ENCODE measurements at places on chromosomes 1 and 21.

DNA sequence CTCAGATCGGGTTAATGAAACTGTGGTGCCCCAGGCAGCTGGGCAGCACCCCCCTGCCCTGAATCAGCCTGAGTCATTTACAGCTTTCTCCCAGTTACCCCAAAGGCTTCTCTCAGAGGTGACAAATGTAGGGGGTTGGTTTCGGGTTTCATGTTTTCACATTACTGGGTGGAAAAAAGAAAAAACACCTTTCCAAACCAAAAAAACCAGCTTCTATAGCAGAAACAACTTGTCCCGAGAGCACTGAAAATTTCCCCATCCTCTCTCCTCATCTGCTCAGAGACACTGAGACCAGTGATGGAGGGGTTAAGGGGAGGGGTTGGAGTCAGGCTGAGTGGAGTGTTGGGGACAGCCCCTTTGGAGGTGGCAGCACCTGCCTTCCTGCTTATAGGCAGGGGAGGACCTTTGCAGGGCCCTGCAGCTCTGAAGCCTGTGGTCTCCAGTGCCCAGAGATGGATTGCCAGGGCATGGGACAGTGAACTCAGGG, 15.6 kb downstream of the UTP11 start:
- H3K27me3 ChIP-seq, result no peaks in the 10 kb centered on the region
- no peak for DNase-seq
- H3K4me3 ChIP-seq, result no peak overlapping the region
- peak overlapping the region; percentile 100 for H3K27ac ChIP-seq

DNA sequence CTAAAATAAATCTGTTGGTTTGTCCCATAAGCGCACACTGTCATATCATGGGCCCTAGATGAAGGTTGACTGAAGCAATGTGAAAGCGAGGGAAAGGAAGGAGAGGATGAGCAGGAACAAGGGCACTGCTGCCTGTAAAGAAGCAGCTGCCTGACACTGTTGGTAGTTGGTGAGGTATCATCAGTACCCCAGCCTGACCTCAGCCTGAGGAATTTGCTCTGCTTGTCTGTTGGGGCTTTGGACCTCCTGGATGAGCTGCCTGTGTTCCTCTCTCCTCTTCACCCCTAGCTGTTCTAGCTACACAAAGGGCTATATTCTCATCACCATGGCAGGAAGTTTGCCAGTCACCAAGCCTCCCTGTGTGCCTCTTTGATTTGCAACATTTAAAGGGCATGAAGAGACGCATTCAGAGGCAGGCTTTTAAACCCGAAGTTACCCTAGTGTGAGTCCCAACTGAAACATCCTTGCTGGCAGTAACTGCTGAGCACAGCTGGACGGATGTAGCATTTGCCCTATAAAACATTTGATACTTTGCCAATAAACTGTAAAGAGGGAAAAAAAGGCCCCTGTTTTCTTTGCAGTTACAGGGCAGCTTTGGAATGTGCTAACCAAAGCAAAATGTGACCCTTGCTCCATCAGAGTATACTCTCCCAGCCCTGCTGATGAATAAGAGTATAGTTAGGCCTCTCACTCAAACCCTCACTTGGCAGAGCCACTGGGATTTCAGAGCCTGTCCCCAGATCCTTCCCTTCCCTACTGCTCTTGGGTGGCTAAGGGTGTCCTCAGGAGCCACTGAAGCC, 22.2 kb upstream of the SPATA6 start:
- H3K4me3 ChIP-seq, result no peak overlapping the region
- no peaks in the 10 kb centered on the region for H3K27me3 ChIP-seq
- no peak overlapping the region for H3K27ac ChIP-seq
- no peak for DNase-seq

GRCh38 chr1:110243574-110243973, 33.5 kb downstream of the KCNC4 start:
- no peaks in the 10 kb centered on the region for H3K36me3 ChIP-seq
- peaks cover 4% of the 10 kb centered on the region for H3K4me1 ChIP-seq
- H3K27ac ChIP-seq, result no peak overlapping the region
- no peaks in the 10 kb centered on the region for H3K27me3 ChIP-seq
- no peak for DNase-seq
- no peak overlapping the region for H3K4me3 ChIP-seq

DNA sequence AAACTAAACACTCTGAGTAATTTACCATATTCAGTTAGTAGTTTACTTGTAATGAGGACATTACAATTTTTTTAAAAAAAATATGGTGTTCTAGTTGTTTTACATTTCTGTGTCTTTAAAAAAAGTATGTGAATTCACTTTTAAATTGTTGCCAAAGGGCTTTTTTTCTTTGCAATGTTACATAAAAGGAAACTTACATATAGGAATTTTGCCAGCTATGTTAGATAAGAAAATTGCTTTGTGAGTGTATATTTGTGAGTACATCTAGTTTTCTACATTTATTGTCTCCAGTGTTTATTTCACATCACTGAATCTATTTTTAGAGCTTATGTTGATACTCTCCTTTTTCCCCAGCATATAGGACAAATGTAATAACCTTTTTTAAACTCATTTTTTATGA, 206.8 kb downstream of the GPR52 start:
- H3K4me3 ChIP-seq, result no peak overlapping the region
- DNase-seq, result no peak

DNA sequence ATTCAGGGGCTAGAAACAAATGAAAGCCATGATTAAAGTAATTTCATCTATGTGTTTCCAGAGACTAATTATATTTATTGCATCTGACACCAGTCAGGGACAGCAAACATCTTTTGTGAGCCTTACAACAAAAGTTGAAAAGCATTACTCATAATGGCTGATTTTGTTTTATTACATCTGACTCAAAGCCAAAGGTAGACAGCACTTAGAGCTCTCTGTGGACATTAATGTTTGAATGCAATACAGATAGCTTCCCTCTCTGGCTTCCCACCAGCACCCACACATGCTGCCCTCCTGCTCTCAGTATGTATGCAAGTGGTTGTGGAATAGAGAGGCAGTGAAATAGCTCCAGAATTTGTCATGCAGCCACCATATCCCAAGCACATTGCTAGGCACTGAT, 198.7 kb downstream of the SETD4 start:
- no peak for DNase-seq
- no peaks in the 10 kb centered on the region for H3K4me1 ChIP-seq
- no peak overlapping the region for H3K4me3 ChIP-seq
- no peaks in the 10 kb centered on the region for H3K36me3 ChIP-seq
- no peak overlapping the region for H3K27ac ChIP-seq

GRCh38 chr1:89688607-89689006, 55.7 kb downstream of the LRRC8C start:
- H3K36me3 ChIP-seq, result no peaks in the 10 kb centered on the region
- H3K27me3 ChIP-seq, result no peaks in the 10 kb centered on the region
- H3K4me3 ChIP-seq, result no peak overlapping the region
- no peaks in the 10 kb centered on the region for H3K4me1 ChIP-seq
- no peak overlapping the region for H3K27ac ChIP-seq
- no peak for DNase-seq

DNA sequence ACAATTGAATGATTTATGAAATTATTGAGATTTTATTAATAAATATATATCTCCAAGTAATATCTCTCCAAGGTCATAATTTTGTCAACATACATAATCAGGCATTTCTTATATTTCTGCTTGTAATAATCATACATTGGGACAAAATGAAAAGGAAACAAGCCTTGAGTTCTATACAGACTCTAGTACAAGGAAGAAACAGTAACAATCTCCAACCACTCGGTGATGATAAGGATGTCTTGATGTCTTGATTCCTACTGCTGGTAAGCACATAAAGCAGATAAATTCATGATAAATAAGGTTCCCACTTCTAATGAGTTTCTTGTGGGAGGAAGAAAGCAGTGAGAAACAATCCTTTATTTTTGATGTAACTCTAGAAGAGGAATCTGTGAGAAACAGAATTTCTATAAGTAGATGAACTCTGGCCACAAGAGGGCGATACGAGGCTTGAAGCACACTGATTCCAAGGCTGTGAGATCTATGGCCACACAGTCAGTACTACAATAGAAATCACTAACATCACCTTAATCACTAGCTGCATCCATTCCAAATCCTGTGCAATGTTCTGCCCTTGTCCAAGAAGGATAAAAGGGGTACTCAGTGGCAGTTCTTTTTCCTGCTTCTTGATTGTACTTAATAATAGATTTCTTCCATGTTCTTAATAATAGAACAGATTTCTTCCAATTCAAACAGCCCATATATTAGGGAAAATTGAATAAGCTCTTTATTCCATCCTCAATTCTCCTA, 41.4 kb upstream of the LRRC8B start:
- DNase-seq, result peak; percentile 61
- no peak overlapping the region for H3K27ac ChIP-seq
- no peaks in the 10 kb centered on the region for H3K36me3 ChIP-seq
- H3K4me1 ChIP-seq, result no peaks in the 10 kb centered on the region
- H3K27me3 ChIP-seq, result no peaks in the 10 kb centered on the region

GRCh38 chr1:66876664-66877063, 48.0 kb downstream of the DNAI4 start:
- H3K27me3 ChIP-seq, result no peaks in the 10 kb centered on the region
- H3K27ac ChIP-seq, result no peak overlapping the region
- DNase-seq, result no peak
- no peaks in the 10 kb centered on the region for H3K36me3 ChIP-seq

- no peaks in the 10 kb centered on the region for H3K27me3 ChIP-seq
- H3K36me3 ChIP-seq, result no peaks in the 10 kb centered on the region
- H3K4me1 ChIP-seq, result peaks cover 13% of the 10 kb centered on the region
- no peak overlapping the region for H3K27ac ChIP-seq
- no peak overlapping the region for H3K4me3 ChIP-seq
Measured at GRCh38 chr1:154996966-154997701, 3.7 kb downstream of the LENEP start.

DNA sequence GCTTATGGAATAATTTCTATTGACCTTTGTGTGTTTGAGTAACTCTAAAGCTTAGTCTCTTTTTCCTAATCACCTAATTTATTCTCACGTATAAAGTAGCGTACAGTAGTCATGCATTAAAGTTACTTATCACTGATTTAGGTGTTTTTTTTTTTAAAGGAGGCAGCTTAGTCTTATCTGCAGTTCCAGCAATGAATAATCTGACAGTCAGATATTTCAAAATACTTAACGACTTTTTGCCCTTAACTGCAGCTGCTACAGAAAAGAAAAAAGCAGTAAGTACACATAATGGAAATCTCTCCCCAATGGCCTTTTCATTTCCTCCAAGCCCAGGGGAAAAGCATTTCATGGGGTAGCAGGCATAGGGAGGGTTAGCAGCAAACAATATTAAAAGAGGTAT, 54.6 kb downstream of the SLC35F3 start:
- H3K4me1 ChIP-seq, result no peaks in the 10 kb centered on the region
- no peak for DNase-seq
- H3K27me3 ChIP-seq, result no peaks in the 10 kb centered on the region
- no peak overlapping the region for H3K4me3 ChIP-seq
- no peak overlapping the region for H3K27ac ChIP-seq
- no peaks in the 10 kb centered on the region for H3K36me3 ChIP-seq

GRCh38 chr1:16006552-16007485, 2.8 kb downstream of the SRARP start:
- H3K36me3 ChIP-seq, result no peaks in the 10 kb centered on the region
- DNase-seq, result no peak
- no peaks in the 10 kb centered on the region for H3K27me3 ChIP-seq
- no peak overlapping the region for H3K4me3 ChIP-seq
- H3K4me1 ChIP-seq, result no peaks in the 10 kb centered on the region
- no peak overlapping the region for H3K27ac ChIP-seq

DNA sequence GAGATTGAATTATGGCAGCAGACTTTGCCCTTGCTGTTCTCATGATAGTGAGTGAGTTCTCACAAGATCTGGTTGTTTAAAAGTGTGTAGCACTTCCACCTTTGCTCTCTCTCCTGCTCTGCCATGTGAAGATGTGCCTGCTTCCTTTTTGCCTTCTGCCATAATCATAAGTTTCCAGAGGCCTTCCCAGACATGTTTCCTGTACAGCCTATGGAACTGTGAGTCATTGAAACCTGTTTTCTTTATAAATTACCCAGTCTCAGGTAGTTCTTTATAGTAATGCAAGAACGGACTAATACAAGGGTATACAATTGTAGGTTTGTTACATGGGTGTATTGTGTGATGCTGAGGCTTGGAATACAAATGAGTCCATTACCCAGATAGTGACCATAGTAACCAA, 4.2 kb downstream of the SPRR1B start:
- H3K36me3 ChIP-seq, result no peaks in the 10 kb centered on the region
- H3K4me1 ChIP-seq, result no peaks in the 10 kb centered on the region
- no peak overlapping the region for H3K27ac ChIP-seq
- no peak for DNase-seq

GRCh38 chr1:153396461-153396860, 5.6 kb upstream of the S100A8 start:
- H3K27ac ChIP-seq, result no peak overlapping the region
- DNase-seq, result no peak
- no peaks in the 10 kb centered on the region for H3K36me3 ChIP-seq
- H3K4me1 ChIP-seq, result peaks cover 20% of the 10 kb centered on the region

GRCh38 chr1:181112071-181112929, 23.8 kb downstream of the IER5 start:
- peak; percentile 99 for DNase-seq
- H3K4me3 ChIP-seq, result peak overlapping the region; percentile 4
- no peaks in the 10 kb centered on the region for H3K36me3 ChIP-seq
- H3K27me3 ChIP-seq, result no peaks in the 10 kb centered on the region

- no peak overlapping the region for H3K4me3 ChIP-seq
- H3K4me1 ChIP-seq, result no peaks in the 10 kb centered on the region
- no peaks in the 10 kb centered on the region for H3K27me3 ChIP-seq
- DNase-seq, result no peak
Measured at GRCh38 chr1:66135161-66135560, 342.5 kb downstream of the PDE4B start.

All from gastrocnemius medialis (tissue), 4 donors.